ENCODE measurements at places on chromosomes 6 and 20. TPM values are rescaled to one million over a fixed set of nuclear protein-coding genes. Genes with fewer than 3 reads are reported as not detected.

UBE2J1 gene
- 53.7 TPM for polyA plus RNA-seq

DNA sequence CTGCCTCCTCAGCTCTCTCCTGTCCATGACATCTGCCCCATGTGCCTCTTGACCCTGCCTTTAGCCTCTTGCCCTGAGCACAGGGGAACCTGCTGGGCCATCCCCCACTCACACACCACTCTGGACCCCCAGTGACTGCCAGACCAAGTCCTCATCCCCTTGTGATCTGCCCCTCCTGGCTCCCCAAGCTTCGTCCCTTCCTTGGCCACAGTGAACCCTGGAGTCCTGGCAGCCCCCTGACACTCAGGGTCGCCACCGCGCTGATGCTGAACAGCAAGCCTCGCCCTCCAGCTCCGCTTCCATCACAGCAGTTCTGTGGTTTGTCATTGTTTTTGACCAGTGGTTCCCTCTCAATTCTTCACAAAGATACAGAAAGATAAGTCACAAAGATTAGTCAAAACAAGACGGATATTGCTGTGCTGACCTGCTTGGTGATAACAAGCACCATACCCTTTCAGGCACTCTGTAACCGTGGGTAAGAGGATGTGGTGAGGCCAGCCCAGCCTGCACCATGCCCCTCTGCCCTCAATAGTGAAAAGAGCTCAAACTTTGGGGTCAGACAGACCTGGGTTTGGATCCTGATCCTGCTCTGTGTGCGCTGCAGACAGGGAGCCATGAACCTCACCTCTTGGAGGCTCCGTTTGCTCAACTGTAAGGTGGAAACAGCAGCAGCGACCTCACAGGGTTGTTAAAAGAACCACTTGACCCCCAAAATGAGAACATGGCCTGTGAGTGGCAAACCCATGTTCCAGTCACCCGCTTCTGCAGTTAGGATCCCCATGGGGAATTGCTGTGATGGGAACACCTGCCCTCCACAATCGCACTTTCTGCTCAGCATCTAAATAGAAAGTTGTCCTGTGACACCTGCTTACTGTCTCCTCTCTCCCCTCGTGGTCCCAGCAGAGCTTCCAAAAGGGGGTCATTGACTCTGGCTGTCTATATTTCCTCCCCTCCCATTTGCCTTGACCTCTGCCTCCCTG, 114.5 kb downstream of the TOX2 start:
- DNase-seq: no peak

VIP gene
- polyA plus RNA-seq: 1.8 TPM

- DNase-seq: no peak
Measured at GRCh38 chr6:35258858-35259193, 709 bp upstream of the ZNF76 start.

GRCh38 chr6:142413111-142413510, 111.3 kb downstream of the ADGRG6 start:
- no peak for DNase-seq

Data from left renal pelvis (tissue), 4 donors.